Fibroblast of the aortic adventitia (primary cell): ENCODE measurements at places on chromosomes 5 and 9. TPM values are rescaled to one million over a fixed set of nuclear protein-coding genes. Genes with fewer than 3 reads are reported as not detected.

The GDNF gene
- total RNA-seq = 0.54 TPM in 1 of 2 replicates, not detected in the other

The PCDHGA6 gene
- total RNA-seq = 3.9 and 7.4 TPM in 2 replicates

The YIPF5 gene
- total RNA-seq = 83.9 and 125 TPM in 2 replicates

The TOR4A gene
- 12.6 and 31.3 TPM in 2 replicates for total RNA-seq
